ENCODE measurements at places on chromosomes 2 and 18.

DNA sequence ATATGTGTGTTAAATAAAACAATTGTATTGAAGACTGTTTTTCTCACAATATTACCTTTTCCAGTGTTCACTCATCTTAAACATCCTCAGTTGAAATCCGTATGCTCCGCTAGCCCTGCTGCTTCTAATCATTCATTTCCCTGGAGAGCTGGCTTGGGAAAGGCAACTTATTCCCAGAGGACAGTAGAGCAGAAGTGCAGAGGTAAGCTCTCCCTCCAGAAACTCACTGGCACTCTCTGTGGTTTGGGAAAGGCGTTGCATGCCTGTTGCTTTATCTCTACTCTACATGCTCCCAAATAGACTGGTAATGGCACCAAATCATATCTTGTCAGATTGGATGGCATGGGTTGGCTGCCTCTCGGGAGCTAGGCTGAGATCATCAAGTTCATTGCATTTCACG is 117.1 kb upstream of the BOD1L2 start:
- DNase-seq = no peak

DNA sequence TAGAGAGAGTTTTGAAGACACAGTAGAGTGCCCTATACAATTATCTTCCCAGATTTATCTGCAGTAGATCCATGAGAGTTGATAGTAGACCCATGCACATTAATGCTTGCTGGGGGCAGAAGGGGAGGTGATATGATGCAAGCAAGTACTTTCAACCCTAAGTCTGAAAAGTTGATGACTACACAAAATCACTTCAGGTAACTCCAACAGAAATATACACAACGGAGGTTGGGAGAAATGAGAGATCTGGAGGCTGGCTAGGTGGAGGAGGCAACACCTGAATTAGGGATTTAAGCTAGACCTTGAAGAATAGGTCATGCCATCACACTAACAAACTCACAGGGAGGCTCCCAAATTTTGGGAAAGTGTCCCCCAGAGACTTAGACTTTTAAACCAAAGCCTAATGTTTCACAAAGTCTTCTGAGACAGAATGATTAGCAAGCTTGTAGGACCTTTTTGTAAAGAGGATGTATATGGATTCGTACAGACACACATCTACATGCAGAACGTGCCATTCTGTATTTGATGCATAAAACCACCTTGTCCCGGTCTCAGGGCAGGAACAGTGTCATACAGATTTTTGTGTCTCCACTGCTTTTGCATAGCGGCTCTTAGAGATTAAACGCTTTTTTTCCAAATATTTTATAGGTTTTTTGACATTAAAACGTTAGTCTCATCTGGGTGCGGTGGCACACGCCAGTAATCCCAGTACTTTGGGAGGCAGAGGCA is 937 bp upstream of the STAMBP start:
- DNase-seq = no peak

DNA sequence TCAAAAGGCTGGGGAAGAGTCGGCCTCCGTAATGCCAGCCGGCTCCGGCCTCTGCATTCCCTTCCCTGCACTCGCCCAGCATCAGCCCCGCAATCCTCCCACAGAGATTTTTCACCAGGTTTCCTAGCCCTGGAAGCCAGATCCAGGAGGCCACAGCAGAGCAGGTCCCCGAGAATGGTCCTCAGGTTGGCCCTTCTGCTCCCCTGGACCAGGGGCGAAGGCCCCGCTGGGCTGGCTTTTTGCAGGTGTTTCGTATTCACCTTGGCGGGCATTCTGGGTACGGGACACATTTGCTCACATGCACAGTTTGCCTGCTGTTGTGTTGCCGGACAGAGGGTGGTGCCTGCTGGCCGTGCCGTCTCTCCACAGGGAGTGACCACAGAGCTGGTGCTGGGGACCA is 309.5 kb downstream of the NDUFA10 start:
- no peak for DNase-seq

- DNase-seq = no peak
Observed at GRCh38 chr2:48098539-48098938, 192.2 kb upstream of the FBXO11 start.

DNA sequence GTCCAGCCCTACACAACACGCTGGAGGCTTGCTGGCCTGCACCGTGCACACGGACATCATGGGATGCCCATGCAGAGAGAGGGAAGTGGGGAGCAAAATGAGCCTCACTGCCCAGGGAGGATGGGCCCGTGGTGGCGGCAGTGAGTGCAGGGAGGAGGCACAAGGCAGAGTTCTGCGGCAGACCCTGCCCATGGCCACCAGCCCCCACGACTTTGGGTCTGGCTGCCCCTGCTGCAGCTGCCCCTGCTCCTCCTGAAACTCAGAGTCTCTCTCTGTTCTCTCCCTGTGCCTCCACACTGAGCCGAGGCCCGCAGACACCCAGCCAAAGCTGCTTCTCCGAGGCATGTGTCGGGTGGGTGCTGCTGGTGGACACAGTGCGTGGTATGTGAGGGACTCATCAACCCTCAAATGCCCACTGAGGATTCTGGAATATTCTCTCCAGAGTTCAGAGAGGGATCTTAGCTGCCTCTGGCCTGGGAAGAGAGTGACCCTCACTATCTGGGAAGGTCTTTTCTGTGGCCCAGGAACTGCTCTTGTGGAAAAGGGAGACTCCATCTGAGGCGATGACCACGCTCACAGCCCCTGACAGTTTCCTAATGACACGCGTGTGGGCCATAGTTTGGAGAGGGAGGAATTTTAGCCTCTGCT is 45.1 kb upstream of the HPCAL1 start:
- no peak for DNase-seq

DNA sequence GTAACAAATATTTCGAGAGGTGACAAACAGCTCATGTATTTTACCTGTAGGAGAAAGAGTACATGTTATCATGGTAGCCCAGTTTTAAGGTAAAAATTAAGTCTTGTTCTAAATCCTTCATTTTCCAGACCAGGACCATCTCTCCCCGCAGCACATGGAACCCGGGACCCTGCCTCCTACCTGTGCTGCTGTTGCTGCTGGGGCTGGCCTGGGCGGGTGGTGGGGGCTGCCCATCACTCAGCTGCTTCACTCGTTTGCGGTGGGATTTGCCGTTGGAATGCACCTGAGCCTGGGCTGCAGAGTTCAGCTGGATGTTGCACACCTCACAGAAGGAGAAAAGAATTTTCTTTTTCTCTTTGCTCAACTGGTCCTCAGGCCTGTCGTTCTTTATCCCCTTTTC is 92.1 kb downstream of the ZNF385B start:
- no peak for DNase-seq

- DNase-seq = no peak
Observed at GRCh38 chr2:83742117-83742782, 716.8 kb downstream of the SUCLG1 start.

DNA sequence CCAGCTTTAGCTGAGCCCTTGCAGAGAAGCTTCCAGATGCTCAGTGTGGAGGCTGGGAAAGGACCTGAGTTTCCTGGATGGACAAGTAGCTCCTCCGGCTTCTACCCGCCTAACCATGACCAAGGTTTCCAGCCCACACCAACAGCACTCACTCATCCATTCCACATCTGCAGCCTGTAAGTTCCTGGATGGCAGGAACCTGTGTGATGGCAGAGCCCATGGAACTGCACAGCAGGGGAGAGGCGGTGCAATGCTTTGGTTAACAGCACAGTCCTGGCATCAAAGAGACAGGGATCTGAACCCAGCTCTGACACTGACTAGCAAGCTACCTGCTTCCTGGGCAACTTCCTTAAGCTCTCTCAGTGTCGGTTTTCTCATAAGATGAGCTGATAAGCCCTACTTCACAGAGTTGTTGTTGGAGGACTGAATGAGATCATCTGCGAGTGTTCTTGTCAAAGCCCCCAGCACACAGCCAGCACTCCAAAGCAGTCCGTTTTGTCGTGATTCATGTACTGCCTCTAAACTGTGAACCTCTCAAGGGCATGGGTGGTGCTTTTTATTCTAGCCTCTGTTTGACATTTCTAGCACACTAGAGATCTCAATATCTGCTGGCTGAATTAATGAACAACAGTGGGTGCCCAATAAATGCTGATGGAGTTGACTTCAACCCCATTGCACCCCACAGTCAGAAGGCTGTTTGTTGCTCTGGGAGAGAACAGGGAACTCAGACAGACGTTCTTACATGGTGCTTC is 41.6 kb upstream of the OTOF start:
- no peak for DNase-seq

DNA sequence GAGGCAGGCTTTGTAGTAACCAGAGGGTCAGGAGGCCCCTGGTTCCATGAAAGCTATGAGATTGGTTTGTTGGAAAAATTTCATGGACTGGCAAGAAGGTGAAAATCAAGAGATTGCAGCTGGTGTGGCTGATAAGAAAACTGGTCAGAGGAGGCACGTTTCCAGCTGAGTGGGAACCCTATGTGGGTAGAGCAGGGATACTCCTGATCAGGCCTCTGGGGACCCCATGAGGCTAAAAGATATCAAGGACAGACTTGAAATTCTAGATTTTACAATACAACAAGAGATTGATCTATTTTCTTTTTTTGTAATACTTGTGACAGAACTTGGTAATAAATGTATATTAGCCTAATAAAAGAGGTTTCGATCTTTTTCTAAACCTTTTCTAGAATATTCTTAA is 1615.1 kb downstream of the DPP10 start:
- DNase-seq = no peak

- no peak for DNase-seq
Observed at GRCh38 chr2:68774569-68775271, 40.1 kb downstream of the ARHGAP25 start.
